Activated T-helper 1 cell treated with anti-CD3 and anti-CD28 coated beads, Interleukin-2, amount 50 U/mL, for 16 hours (primary cell): ENCODE measurements at places on chromosomes 16 and 17.

DNA sequence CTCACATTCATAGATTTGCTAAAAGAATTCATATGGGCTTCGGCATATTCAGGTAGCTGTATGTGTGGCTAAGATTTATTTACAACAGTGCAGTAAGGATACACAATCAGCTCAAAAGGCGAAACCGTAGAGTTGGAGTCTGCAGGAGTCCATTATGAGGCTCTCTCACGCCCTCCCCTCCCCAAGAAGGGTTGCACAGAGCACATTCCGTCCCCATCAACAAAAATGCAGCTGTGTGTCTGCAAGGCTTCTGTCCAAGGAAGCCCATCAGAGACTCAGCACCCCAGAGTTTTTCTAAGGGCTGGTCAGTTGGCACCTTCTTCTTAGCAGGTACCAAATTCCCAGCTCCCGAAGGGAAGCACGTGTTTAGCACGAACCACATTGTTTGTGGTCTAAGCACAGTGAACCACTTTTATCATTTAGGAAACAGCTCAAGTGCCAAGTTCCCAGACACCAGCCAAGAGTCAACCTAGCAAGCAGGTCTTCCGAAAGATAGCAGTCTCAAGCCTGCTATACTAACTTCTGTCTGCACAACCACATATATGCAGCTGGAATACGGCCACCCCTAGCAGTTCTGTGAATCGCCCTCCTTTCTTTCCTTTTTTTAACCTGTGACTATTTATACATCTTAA is 28.5 kb upstream of the MEAK7 start:
- no peak for DNase-seq

GRCh38 chr17:77380395-77381184 is 239.8 kb downstream of the SEC14L1 start:
- no peak for DNase-seq

DNA sequence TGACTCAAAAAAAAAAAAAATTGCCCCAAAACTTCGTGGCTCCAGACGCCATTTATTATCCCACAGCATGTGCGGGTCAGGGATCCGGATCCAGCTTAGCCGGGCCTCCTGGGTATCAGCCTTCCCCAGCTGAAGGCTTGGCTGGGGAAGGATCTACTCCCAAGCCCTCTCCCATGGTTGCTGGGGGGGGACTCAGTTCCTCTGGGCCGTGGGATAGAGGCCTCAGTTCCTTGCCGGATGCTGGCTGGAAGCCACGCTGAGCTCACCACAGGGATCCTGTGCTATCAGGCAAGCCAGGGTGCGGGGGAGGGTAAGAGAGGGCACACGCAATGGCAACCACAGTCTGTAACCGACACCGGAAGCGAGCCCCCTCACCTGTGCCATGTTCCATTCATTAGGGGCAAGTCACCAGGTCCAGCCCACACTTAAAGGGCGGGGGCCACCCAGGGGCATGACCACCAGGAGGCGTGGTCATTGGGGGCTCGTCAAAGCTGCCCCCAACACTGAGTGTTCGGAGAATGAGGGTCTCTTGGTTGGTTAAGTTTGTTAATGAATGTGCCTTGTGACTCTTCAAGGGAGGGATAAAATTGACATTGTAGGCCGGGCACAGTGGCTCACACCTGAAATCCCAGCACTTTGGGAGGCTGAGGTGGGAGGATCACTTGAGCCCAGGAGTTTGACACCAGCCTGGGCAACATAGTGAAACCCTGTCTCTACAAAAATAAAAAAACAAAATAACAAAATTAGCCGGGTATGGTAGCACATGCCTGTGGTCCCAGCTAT is 210.0 kb upstream of the GSE1 start:
- DNase-seq, result no peak

DNA sequence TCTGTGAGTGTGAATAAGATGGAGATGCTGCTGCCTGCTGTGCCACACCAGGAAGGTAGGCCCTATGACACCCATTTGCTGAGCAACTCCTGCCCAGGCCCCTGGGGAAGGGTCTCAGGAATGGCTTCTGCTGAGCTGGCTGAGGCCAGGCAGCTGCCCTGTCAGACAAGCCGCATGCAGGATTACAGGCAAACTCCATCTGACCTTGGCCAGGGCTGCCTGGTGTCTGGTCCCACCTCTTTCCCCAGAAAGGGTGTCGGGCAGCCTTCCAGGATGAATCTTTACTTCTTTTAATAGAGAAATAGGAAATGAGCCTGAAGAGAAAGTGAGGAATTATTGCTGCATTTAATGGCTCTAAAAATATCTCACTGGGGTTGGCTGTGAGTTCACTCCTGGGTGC is 182.5 kb downstream of the IRX5 start:
- DNase-seq, result no peak

- DNase-seq, result no peak
These were observed 274.3 kb upstream of the XYLT1 start for GRCh38 chr16:17744921-17745572.

GRCh38 chr16:66471716-66472393 is 44.8 kb downstream of the BEAN1 start:
- no peak for DNase-seq

DNA sequence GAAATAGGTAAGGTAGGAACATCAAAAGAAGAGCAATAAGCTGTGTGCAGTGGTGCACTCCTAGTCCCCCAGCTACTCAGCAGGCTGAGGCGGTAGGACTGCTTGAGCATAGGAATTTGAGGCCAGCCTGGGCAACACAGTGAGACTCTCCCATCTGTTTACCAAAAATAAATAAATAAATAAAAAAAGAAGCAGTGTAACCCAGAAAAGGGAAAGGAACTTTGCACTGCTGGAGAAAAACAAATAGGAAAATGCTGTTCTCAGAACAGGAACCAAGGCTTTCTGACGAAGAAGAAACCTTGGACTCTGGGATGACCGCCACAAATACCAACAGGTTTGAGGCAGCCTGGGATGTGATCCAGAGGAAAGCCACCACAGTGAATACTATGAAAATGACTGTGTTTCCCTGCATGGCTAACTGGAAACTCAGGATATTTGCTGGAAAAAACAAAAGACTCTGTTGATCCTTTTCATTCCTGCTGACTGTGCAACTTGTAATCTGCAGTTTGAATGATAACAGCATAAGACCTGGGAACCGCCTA is 41.2 kb downstream of the TTC19 start:
- no peak for DNase-seq

GRCh38 chr16:4523686-4524085 is 14.9 kb downstream of the CDIP1 start:
- no peak for DNase-seq

DNA sequence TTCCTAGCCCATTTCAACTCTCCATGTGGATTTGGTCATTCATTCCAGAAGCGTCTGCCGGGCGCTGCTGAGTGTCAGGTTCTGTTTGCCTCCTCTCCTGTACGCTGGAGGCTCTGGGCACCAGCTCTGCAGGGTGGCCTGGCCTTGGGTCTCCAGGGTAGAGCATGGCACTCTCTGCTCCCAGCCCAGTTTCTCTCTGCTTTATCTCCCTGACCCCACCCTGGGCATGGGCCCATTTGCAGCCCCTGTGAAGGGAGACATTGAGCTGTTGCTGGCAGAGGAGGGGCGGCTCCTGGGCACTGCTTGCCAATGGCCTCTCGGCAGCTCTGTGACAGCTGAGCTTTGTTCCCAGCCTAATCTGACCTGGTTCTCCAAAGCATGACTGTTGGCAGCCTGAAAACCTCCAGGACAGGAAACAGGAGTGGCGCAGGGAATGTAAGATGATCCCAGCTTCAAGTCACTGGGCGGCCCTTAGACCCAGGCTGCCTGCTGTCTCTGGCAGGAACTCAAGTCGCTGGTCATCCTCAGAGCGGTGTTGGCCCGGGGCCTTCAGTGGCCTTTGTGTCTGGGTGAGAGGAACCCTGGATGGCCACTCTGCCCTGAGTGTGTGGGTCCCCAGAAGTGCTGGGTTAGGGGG is 146.8 kb downstream of the SEC14L1 start:
- no peak for DNase-seq

GRCh38 chr17:60091908-60092331 is 13.2 kb upstream of the HEATR6 start:
- no peak for DNase-seq

DNA sequence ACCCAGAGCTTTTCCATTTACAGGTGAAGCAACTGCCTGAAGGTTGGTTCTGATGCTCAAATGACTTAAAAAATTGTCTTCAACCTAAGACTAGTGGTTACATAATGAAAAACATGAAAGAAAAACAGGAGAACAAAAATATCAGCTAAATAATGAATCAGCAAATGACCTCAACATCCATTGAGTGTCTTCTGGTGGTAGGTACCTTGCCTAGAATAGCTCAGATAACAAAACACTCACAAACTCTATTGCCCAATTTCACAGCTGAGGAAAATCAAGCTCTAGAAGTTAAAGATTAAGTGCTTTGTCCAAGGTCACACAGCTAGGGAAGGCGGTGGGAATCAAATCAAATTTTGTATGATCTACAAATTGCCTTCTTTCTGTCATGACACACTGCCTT is 304.6 kb upstream of the CDH11 start:
- no peak for DNase-seq

DNA sequence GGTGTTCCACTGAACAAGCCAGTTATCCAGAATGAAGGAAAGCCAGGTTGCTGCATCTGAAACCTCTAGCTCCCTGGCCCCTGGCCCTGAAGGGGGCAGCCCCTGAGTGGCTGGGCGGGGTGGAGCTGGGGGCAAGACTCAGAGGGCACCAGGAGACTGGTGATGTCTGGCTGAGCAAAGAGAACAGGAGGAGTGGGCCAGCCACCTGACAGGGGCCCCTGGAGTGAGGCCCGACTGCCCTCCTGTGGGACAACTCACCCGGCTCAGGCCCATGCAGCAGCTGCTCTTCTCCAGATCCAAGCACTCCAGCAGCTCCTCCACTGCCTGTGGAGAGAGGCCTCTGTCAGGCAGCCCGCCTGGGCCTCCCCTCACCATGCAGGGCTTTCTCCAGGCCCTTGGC is 60.4 kb downstream of the PIPOX start:
- DNase-seq, result no peak

DNA sequence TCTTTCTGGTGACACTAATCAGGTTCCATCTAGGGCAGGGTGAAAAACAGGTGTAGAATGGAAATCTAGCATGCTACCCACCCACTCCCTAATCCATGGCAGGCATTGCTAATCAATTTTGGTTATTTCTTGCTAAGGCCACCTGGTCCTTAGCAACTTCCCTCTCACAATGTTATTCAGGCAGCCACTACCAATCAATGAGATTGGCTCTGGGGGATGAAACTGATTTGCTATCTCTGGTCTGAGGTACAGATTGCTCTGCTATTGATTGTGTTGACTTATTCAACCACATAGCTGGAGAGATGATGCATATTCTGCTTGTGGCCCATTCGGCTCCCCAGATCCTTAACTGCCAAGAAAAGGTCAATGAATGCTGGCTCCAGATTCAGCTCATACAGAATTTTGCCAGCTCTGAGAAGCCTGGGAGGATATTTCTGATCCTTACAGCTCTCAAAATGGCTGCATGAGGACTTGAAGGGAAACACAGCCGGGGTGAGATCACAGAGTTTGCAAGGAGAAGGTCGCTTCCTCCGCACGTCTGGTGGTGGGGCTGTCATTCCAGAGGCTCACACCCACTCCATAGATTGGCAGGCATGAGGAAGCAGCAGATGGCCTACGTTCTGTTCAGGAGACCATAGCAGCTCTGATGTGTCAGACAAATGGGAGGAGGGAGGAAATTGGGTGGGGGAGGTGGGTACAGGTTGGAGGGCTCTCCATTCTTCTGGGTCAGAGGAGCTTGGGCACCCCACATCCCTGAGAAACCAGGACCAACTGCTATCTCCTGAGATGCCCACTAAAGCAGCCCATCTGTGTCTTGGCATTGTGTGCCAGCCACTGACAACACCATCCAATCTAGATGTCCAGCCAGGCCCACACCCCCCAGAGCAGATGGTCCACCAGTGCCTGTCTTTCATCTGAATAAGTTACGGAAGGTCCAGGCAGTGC is 22.3 kb downstream of the SEZ6 start:
- DNase-seq, result no peak

GRCh38 chr16:89506791-89507191 is 1.4 kb upstream of the SPG7 start:
- no peak for DNase-seq

- no peak for DNase-seq
These were observed 445.7 kb downstream of the CDH8 start for GRCh38 chr16:61590577-61590976.

GRCh38 chr17:56142325-56142724 is 10.9 kb upstream of the ANKFN1 start:
- no peak for DNase-seq

DNA sequence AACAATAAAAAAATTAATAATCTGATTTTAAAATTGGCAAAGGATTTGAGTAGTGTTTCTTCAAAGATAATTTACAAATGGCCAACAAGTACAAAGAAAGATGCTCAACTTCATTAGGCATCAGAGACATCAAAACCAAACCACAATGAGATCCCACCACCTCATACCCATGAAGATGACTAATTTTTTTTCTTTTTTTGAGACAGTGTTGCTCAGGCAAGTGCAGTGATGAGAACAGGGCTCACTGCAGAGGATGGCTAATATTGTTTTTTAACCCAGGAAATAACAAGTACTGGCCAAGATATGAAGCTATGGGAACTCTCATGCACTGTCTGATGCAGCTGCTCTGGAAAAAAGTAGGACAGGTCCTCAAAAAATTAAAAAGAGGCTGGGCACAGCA is 14.9 kb downstream of the WDR45B start:
- no peak for DNase-seq

DNA sequence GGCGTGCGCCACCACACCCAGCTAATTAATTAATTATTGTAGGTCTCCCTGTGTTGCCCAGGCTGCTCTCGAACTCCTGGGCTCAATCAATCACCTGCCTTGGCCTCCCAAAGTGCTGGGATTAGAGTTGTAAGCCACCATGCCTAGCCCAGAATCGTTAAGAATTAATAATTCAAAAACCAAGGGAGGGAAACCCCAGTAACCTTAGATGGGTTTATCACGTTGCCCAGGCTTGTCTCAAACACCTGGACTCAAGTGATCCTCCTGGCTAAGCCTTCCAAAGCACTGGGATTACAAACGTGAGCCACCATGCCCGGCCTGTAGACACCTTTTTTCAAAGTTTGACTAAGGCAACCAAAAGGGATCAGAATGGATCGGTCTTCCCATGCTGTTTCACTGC is 21.6 kb downstream of the CD300LF start:
- no peak for DNase-seq

GRCh38 chr17:52227926-52228325 is 69.4 kb upstream of the CA10 start:
- no peak for DNase-seq

- no peak for DNase-seq
These were observed 4.5 kb upstream of the CCDC57 start for GRCh38 chr17:82217120-82217529.

DNA sequence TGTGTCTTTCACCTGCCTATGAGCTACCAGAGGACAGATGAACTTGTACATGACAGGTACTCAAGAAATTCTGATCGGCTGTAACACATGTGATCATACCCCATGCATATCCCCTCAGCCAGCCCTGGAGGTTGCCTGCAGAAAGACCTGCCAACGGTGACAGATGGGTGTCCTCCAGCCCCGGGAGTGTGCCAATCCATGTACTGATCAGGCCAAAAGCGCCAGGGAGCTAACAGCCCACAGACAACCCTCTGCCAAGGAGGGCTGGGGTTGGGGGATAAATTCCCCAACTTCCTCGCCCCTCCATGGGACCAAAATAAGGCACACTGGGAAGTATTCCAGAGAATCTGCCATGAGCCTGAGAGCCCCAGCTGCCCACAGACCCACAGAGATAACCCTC is 189.4 kb downstream of the CCT6B start:
- DNase-seq, result no peak
